ENCODE measurements at places on chromosomes 5 and 9.

DNA sequence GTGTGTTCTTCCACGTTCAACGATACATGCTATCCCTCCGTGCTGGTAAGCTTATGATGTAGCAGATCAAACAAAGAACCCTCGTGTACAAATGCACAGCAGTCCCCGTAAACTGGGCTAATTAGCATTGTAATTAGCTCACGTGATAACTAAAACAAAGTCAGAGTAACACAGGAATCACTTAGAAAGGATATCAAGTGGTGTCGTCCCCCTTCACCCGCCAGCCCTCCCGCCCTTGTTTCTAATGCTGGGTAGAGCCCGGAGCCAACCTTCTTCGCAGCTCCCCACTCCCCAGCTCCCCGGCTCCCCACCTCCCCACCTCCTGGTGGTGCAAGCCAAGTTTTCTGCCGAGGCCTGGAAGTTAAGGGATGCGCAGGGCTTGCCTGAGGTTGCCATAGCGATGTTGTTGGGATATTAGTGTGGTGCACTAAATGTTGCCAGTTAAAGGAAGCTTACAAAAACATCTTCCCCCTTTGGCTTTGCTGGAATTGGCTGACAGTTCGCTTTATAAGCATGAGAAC lies 357.9 kb upstream of the CCNH start:
- no peak for DNase-seq

DNA sequence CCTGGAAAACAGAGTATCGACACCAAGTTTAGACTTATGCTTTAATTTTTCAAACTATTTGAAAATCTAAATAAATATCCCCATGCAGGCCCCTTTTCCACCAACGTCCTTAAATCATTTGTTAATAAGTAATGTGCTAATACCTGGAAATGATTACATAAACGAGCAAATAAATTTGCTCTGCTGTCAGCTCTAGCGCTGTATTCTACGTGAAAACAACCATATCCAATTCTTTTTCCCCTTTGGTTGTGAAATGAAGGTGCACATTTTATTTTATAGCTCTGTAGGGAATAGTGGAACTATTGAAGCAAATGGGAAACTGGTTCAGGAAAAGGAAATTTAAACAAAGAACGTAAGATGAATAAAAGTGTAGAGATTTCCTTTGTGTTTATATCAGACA lies 137.7 kb upstream of the ZNF608 start:
- DNase-seq, result no peak

- DNase-seq, result no peak
These were observed 138.2 kb upstream of the ARRDC3 start for GRCh38 chr5:91521334-91521733.

- DNase-seq, result no peak
These were observed 11.8 kb downstream of the APTX start for GRCh38 chr9:32989660-32990059.

- DNase-seq, result no peak
These were observed 47.0 kb upstream of the ZNF169 start for GRCh38 chr9:94212091-94212490.

DNA sequence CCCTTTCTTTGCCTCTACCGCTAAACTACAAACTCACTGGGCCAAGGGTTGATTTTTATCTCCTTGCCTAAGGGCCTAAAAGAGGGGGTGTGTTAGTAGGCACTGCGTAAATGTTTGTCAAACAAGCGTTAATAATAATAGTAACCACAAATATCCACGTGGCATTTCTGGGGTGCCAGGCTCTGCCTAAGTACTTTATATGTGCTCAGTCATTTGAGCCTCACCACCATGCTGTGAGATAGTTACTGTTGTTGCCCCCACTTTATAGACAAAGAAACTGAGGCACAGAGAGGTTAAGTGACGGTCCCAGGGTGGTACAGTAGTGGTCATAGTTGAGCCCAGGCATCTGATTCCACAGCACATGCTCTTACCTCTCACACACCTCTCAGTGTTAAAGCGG lies 52.4 kb downstream of the ERGIC1 start:
- DNase-seq, result no peak

GRCh38 chr9:121278477-121279261 lies 10.7 kb downstream of the GSN start:
- peak; percentile 89 for DNase-seq

- peak; percentile 66 for DNase-seq
These were observed 14.9 kb upstream of the C5orf63 start for GRCh38 chr5:127088251-127088650.

DNA sequence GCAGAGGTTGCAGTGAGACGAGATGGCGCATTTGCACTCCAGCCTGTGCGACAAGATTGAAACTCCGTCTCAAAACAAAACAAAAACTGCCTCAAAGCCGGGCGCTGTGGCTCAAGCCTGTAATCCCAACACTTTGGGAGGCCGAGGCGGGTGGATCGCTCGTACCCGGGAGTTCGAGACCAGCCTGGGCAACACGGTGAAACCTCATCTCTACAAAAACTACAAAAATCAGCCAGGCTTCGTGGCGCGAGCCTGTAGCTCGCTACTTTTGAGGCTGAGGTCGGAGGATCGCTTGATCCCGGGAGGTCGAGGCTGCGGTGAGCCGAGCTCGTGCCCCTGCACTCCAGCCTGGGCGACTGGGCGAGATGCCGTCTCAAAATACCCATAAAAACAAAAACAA lies 988 bp downstream of the GFM2 start:
- no peak for DNase-seq

DNA sequence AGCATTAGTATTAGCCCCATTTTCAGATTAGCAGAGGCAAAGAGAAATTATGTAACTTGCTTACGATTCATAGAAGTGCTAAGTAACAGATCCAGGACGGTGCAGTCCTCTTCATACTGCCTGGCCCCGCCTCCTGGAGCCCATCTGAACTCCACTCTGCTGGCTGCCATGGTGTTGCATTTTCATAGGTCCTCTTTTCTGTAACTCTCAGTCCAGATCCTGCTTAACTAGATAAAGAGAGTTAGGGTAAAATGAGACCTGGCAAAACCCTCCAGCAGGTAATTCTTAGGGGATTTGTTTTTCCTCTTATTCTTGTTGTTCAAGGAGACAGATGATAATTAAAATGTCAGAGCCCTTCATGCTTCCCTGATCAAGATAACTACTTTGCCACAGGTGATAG lies 135.1 kb upstream of the EFNA5 start:
- no peak for DNase-seq

DNA sequence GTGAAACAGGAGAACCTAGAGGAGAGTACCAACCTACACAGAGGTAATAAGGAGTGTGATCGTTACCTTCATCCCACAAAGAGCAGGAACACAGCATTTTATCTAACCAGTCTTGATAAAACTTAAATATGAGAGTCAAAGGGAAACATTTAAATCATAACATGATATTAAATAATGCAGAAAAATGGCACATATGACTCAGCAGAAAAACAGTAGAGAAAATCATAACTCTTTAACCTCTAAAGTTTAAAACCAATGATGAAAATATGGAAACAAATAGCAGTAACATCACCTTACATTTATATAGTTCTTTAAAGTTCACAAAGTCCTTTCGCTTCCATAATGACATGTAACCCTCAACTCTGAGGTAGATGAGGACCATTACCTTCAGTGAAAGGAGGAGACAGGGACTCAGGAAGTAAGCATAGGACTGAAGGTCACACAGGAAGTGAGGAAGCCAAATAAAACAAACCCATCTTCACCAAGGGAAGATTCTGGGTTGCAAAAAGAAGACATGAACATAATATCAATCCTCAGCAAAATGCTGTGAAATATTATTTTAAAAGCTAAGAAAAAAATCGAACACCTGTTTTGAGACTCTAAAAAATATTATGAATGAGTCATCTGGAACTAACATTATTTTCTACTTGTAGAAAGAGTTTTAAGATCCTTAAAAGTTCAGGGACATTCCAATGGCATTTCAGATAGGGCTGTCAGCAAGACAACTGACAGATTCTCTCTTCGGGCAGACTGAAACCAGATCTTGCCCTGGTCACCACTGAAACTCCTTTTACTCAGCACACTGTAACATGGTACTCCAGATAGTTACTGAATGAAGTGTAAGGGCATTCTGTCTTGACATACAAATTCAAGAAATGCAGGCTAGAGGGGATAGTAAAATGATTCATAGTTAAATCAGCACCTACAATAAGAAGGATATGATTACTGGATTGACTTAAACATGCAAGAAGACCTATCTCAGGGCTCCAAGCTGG lies 148.5 kb downstream of the EPB41L4A start:
- no peak for DNase-seq

DNA sequence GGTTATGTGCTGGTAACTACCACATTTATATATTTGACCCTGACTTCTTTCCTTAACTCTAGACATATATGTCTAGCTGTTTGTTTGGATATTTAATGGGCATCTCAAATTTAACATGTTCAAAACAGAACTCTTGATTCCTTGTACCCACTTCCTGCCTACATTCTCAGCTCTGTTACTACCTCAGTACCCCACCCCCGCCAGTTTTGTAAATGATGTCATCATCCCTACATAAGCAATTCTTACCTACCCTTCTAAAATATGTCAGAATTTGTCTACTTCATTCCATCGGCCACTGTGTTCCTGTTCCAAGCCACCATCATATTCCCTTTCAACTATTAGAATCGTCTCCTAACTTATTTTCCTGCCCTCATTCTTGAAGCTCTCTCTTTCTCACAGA lies 4.8 kb downstream of the RAD50 start:
- no peak for DNase-seq

DNA sequence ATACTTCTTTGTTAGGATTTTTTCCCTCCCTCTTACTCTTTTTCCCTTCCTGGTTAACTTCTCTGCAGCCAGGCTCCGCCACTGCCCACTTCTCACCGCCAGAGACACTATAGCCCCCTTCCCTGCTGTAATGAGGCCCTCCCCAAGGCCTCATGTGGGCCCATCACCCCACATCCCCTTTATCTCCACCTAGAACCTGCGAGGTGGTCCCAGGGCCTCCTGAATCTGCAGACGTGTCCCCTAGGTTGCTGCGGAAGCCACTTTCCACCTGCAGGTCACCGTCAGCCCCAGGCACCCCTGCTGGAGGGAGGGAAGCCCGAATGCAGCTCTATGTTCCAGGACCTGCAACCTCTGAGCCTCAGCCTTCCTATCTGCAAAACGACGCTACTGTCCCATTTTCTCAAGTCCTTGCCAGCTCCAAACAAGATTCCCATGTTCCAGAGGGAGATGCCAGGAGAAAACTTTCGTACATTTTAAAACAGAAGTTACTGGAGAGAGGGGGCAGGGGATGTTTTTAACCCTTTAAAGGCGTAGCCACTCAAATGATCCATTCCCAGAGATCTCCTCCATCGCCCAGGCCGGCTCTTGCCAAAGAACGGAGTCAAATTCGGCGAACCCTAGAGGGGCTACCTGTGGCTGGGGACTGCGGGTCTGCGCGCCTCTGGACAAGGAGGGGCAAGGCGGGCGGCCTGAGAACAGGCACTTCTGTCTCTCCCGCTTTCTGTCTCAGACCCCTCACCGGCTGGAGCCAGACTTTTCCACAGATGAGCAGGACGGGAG lies 929 bp downstream of the SH3PXD2B start:
- DNase-seq, result no peak

DNA sequence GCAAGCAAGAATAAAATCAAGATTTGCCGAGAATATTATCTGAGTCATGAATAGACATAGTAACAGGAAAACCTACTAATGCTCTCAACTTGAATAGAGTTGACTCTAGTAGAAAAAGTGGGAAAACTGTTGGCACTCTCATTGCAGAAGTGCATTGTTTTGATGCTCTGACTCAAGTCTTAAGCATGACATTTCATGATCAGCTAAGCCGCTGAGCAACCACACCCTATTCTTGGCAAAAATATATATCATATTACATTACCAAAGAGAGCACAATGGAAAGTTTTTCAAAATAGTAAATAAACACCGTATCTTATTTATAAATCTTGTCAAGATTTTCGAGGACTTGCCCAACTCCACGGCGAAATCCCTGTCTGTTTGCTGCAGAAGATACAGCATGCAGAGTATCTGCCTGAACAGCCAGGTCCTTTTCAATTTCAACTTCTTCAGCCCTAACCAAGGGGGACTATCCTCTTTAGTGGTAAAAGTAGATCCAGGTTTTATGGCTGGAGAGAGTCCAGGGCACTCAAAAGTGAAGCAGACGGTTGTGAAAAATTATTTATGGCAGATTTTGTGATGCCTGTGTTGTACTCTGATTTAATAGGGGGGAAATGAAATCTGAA lies 13.9 kb upstream of the ADAMTSL1 start:
- DNase-seq, result peak; percentile 54

GRCh38 chr9:100101608-100102007 lies 2.6 kb downstream of the INVS start:
- DNase-seq, result no peak

DNA sequence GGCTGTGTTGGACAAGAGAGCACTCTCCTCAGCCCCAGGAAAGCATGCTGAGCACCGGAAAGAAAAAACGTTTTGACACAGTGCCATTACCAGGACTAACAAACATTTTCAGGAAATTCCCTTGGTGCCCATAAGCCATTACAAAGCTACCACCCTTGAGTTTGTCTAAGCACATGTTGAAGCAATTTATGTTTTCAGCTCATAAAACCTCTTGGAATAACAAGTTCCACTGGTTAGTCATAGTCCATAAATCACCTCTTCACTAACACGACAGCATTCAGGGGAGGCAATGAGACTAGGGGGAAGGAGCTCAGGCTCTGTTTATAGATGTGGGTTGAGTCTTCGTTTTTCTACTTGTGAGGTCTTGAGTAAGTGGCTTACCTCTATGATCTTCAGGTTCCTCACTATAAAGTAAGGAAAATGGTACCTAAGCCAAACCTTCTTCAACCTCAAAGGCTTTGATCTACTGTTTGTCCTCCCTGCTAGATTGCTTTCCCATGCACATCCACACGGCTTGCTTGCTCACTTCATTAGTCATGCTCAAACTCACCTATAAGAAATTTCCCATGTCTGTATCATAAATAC lies 65.4 kb downstream of the DRD1 start:
- peak; percentile 97 for DNase-seq

DNA sequence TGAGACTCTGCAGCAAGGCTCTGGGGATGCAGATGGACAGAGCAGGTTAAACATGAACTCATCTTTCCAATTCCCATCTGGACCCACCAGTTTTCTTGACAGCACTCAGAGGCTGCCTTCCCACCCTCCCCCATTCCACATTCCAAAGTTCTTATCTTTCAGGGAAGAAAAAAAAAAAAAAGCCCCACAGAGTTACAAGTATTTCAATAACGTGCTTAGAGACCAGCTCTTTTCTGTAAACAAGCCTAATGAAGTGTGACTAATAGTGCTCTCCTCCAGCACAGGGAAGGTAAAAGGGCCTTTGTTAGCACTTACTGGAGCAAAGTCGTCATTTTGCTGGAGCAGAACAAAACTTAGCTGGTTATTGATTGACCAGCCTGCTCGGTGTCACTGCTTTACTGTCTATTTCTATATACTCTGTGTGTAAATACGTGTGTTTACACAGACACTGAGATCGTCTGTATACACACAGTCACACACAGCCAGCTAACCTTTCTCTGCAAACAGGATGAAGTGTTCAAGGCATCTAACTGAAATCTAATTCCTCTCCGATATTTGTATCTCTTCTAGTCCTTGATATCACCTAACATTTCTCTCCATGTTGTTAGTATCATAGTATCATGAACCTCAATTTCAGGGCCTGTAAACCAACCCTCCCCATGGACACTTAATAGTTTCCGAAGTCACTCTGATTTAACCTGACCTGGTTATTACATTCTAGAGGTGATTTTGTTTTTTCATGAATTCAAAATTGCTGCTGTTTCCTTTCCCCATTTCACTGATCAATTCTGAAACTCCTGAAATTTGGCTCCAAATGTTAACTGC lies 84.9 kb downstream of the ZNF608 start:
- peak; percentile 100 for DNase-seq

GRCh38 chr5:171798418-171798817 lies 12.8 kb downstream of the SMIM23 start:
- no peak for DNase-seq

GRCh38 chr5:78537821-78538220 lies 110.8 kb downstream of the LHFPL2 start:
- no peak for DNase-seq

GRCh38 chr5:140637371-140638100 lies 1.7 kb upstream of the TMCO6 start:
- no peak for DNase-seq

All from kidney epithelial cell (primary cell).